MCF 10A (cell line): ENCODE measurements at places on chromosomes 3 and 15.

DNA sequence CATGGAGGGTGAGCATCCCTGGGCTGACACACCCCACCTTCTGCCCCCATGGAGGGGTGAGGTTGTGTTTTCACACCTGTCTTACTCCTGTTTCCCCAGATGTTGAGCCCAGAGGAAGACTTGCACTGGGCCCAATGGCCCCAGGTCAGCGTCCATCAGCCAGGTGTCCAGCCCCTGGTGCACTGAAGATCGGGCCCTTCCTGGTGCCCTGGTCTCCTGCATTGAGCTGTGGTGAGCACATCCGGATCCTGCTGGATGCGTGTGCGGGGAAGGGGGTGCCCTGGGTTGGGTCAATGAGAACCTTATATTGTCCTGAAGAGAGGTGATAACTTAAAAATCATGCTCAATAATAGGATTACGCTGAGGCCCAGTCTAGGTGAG is 227.3 kb downstream of the SNRPN start:
- peaks cover 9% of the 10 kb centered on the region for H3K36me3 ChIP-seq
- no peak for DNase-seq
- no peaks in the 10 kb centered on the region for H3K27me3 ChIP-seq
- H3K27ac ChIP-seq = no peak overlapping the region
- H3K4me3 ChIP-seq = no peak overlapping the region

- H3K36me3 ChIP-seq = no peaks in the 10 kb centered on the region
- H3K4me3 ChIP-seq = no peak overlapping the region
- H3K27me3 ChIP-seq = peaks cover 51% of the 10 kb centered on the region
- DNase-seq = no peak
- no peak overlapping the region for H3K27ac ChIP-seq
- H3K4me1 ChIP-seq = no peaks in the 10 kb centered on the region
Measured at GRCh38 chr15:73395671-73396070, 26.9 kb upstream of the HCN4 start.

- DNase-seq = no peak
- no peaks in the 10 kb centered on the region for H3K27me3 ChIP-seq
- no peak overlapping the region for H3K4me3 ChIP-seq
Measured at GRCh38 chr3:117669774-117670173, 960.2 kb downstream of the TUSC7 start.

DNA sequence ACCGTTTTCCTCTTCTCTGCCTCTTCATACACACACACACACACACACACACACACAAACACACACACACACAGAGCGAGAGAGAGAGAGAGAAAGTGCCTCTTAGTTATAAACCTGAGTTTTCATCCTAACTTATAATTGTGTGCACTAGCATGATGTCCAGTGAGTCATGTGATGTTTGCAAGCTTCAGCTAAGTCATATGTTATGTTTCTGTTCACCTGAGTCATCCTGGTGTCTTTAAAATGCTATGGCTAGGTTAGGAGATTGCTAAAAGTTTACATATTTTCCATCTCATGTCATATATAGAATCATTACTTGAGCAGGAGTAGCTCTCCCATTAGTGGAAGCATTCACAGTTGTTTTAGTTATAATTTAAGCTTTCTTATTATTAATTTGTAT is 155.8 kb downstream of the EPHA6 start:
- peak; percentile 31 for DNase-seq
- H3K27ac ChIP-seq = peak overlapping the region; percentile 80
- H3K4me3 ChIP-seq = no peak overlapping the region
- H3K27me3 ChIP-seq = no peaks in the 10 kb centered on the region

- H3K4me3 ChIP-seq = no peak overlapping the region
- H3K36me3 ChIP-seq = peaks cover 6% of the 10 kb centered on the region
- no peaks in the 10 kb centered on the region for H3K4me1 ChIP-seq
- no peak for DNase-seq
Measured at GRCh38 chr15:40398413-40398873, 7.2 kb upstream of the IVD start.

DNA sequence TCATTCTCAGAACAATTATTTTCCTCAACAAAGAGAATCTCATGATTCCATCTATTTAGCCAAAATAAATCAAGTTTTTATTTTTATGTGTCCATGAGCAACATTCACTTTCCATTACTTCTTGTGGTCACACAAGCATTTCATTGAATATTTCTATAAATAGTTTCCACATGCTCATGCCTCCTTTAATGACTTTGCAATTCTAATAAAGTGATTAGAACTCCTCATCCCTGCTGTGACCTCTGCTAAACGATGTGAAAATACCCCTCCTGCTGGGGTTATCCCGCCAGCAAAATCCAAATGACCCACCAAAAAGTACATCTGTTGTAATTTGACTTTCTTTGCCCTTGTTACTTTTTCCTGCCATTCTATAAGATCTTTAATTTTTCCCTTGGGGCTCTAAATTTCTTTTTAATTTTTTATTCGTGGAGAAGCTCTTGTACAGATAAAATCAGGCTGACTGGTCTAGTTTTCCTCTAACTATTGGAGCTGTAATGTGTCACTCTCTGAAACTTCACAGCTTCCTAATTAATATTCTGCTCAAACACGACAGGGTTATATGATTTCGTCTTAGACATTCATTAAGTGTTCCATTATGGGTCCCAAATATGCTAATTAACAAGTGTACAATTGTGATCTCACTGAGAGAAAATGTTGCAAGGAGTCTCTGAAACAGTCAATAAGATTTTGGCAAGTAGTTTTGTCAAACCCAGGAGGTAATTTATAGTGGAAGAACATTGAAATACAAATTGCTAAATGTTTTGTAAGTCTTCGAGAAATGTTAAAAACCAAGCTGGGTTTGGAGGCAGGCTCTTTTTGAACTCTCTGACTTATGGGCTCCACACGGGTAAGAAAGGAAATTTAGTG is 533.1 kb upstream of the NAALADL2 start:
- no peaks in the 10 kb centered on the region for H3K27me3 ChIP-seq
- peaks cover 9% of the 10 kb centered on the region for H3K4me1 ChIP-seq
- H3K36me3 ChIP-seq = no peaks in the 10 kb centered on the region
- DNase-seq = no peak

DNA sequence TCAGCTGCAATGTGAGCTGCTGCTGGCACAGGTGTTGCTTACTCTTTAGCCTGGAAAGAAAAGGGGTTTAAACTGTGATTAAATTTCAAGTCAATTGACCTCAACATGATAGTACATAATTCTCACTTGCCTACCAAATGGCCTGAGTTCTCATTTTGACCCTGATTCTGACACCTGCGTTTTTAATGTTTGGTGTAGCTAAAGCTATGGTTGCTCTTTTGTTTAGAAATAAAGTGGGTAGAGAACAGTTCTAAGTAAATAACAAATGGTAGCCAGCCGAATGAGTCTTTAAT is 100.8 kb upstream of the SOX2 start:
- DNase-seq = no peak
- no peaks in the 10 kb centered on the region for H3K4me1 ChIP-seq
- no peaks in the 10 kb centered on the region for H3K27me3 ChIP-seq
- no peaks in the 10 kb centered on the region for H3K36me3 ChIP-seq
- no peak overlapping the region for H3K27ac ChIP-seq

GRCh38 chr3:9986230-9986725 is 363 bp downstream of the EMC3 start:
- no peak for DNase-seq
- peak overlapping the region; percentile 96 for H3K27ac ChIP-seq
- H3K4me3 ChIP-seq = peak overlapping the region; percentile 94
- H3K4me1 ChIP-seq = peaks cover 15% of the 10 kb centered on the region
- peaks cover 17% of the 10 kb centered on the region for H3K36me3 ChIP-seq
- no peaks in the 10 kb centered on the region for H3K27me3 ChIP-seq

DNA sequence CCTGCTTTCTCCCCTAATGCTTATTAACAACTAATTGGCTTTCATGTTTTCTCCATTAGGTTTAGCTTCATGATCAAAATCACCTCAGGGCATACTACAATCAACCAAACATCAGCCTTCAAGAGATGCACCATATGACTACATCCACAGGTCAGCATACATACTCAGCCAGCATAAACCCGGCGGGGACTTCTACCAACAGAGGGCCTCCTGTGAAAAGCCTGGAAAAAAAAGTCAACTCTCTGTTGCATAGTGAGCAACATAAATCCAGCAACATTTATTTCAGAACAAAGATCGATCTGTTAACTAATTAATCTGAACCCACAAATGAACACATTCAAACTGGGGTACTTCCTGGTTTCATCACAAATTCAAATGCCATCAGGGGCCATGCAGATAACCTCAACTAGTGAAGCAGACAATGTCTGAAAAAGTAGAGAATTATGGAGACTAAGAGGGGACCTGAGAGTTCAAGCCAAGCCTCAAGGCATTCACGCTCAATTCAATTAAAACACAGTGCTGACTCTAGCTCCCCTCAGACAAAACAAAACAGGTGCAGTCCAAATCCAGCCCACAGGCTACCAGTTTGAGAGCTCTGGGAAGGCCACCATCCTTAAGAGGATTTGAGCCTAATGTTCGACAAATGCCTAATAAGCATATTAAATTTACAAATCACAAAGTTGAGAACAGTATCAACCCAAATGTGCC is 124.5 kb downstream of the MAGI1 start:
- H3K4me3 ChIP-seq = no peak overlapping the region
- no peaks in the 10 kb centered on the region for H3K36me3 ChIP-seq
- H3K27ac ChIP-seq = no peak overlapping the region
- H3K27me3 ChIP-seq = no peaks in the 10 kb centered on the region
- H3K4me1 ChIP-seq = no peaks in the 10 kb centered on the region
- no peak for DNase-seq

GRCh38 chr15:56098195-56098863 is 104.9 kb upstream of the NEDD4 start:
- H3K27me3 ChIP-seq = no peaks in the 10 kb centered on the region
- H3K27ac ChIP-seq = no peak overlapping the region
- no peak for DNase-seq
- peaks cover 82% of the 10 kb centered on the region for H3K36me3 ChIP-seq
- no peak overlapping the region for H3K4me3 ChIP-seq
- H3K4me1 ChIP-seq = peaks cover 6% of the 10 kb centered on the region

DNA sequence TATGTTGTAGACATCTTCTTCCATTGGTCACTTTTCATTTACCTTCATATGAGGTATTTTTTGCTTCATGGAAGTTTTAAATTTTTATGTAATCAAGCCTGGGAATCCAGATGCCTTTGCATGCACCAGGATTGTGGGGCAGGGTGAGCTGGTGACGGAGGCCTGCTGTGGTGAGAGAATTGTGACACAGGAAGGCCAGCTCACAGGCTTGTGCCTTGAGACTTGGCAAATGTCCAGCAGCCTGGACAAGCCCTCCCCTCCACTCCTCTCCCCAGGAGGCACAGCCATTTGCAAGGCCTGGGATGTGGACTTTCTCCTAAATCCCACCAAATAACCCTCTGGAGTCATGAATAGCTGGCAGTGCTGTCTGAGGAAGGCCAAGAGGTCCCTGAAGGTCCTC is 67.4 kb downstream of the RHCG start:
- H3K4me1 ChIP-seq = peaks cover 4% of the 10 kb centered on the region
- DNase-seq = peak; percentile 36
- no peak overlapping the region for H3K4me3 ChIP-seq
- no peak overlapping the region for H3K27ac ChIP-seq
- H3K27me3 ChIP-seq = peaks cover 9% of the 10 kb centered on the region

- peaks cover 6% of the 10 kb centered on the region for H3K4me1 ChIP-seq
- H3K36me3 ChIP-seq = peaks cover 4% of the 10 kb centered on the region
- no peaks in the 10 kb centered on the region for H3K27me3 ChIP-seq
- no peak overlapping the region for H3K27ac ChIP-seq
- no peak overlapping the region for H3K4me3 ChIP-seq
Measured at GRCh38 chr15:33888176-33888575, 80.1 kb upstream of the CHRM5 start.

DNA sequence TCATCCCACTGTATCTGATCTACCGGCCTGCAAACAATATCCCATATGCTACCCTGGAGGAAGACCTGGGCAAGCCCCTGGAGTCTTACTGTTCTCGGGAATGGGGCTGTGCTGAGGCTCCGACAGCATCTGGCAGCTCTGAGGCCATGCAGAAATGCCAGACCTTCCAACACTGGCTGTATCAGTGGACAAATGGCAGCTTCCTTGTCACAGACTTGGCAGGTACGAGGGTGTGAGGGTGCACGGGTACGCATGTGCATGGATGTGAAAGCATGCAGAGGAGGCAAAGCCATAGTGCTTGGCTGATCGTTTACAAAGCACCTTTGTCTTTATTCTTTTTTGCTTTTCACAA is 20.0 kb upstream of the SLC28A1 start:
- H3K36me3 ChIP-seq = no peaks in the 10 kb centered on the region
- no peak overlapping the region for H3K27ac ChIP-seq
- no peaks in the 10 kb centered on the region for H3K4me1 ChIP-seq
- H3K4me3 ChIP-seq = no peak overlapping the region
- peaks cover 11% of the 10 kb centered on the region for H3K27me3 ChIP-seq

DNA sequence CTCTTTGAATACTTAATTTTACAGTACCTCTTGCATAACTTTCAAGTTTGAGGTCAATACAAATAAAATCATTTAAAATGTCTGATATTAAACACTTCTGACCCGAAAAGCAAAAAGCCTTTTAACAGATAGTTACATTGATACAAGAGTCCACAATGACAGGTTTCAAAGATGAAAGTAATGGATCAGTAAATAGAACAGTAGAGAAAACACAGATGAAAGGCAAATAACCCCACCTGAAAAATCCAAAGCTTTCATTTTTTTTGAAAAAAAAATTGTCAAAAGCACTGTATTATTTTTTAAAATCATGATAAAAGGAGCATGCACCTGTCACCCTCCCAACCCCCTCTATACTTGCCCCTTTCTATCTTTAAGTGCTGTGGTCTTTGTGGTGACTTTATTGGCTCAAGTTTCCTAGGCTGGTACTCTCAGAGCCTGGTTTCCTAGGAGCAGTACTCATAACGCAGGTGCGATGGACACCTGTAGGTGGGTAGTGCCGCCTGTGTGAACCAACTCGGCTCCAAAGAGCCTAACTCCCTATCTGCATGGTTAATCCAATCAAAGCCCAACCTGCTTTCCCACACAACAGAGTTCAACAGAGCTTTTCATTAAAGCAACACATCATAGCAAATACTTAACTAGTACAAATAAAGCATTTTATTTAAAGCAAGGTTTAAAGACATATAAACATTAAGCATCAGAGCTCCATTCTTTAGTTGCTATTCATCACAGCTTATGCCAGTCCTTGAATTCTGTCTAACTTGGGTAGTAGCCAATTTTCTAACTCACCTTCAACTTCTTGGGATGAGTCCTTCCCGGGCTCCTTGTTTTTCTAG is 32.2 kb downstream of the LIPC start:
- no peak for DNase-seq
- no peaks in the 10 kb centered on the region for H3K36me3 ChIP-seq
- H3K4me1 ChIP-seq = peaks cover 5% of the 10 kb centered on the region
- H3K27ac ChIP-seq = no peak overlapping the region

- H3K27me3 ChIP-seq = no peaks in the 10 kb centered on the region
- H3K36me3 ChIP-seq = no peaks in the 10 kb centered on the region
- no peak overlapping the region for H3K4me3 ChIP-seq
- peak overlapping the region; percentile 63 for H3K27ac ChIP-seq
- peaks cover 12% of the 10 kb centered on the region for H3K4me1 ChIP-seq
Measured at GRCh38 chr3:108391917-108392593, 95.7 kb downstream of the HHLA2 start.

DNA sequence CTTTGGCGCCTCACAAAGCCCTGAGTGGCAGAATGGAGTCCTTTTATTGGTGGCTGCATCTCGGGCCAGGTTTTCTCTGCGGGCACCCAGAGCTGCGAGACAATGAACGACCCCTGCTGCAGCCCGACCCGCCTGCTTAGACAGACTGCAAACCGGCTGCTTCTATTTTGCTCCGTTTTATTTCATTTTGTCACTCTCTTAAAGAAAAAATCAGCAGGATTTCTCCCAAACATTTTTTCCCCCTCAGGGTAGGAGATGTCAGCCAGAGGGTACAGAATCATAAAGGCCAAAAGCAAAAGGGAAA is 64.8 kb downstream of the OXNAD1 start:
- no peak overlapping the region for H3K27ac ChIP-seq
- no peaks in the 10 kb centered on the region for H3K27me3 ChIP-seq
- no peak overlapping the region for H3K4me3 ChIP-seq
- no peak for DNase-seq
- H3K36me3 ChIP-seq = peaks cover 10% of the 10 kb centered on the region
- H3K4me1 ChIP-seq = no peaks in the 10 kb centered on the region
